ENCODE measurements at places on chromosomes 11 and 22. TPM values are rescaled to one million over a fixed set of nuclear protein-coding genes. Genes with fewer than 3 reads are reported as not detected.

The NCAM1 gene
- 4.2 TPM for total RNA-seq

The NAV2 gene
- 44.8 TPM for total RNA-seq

The PYGM gene
- total RNA-seq, result 2.0 TPM

The ASPHD2 gene
- 1.2 TPM for total RNA-seq

Data from upper lobe of right lung (tissue), 1 donor.